Breast epithelium (tissue), 4 donors: ENCODE measurements at places on chromosomes 6 and 20.

DNA sequence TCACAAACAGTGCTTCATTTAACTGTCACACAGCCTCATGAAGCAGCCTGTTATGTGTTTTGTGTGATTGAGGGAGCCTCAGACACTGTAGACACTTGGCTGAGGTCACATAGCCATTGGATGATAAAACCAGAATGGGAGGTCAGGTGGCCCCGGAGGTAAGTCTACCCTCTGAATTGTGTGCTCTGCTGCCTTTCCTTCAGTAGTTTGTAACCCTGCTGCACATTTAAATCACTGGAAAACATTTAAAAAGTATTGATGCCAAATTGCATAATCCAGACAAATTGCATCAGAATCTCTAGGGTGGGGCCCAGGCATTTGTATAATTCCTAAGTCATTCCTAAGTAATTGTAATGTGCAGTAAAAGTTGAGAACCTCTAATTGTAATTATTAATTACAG, 85.2 kb upstream of the ECI2 start:
- no peak for DNase-seq

- DNase-seq: no peak
These were observed 41.7 kb upstream of the FAM135A start for GRCh38 chr6:70371454-70372105.

- no peak for DNase-seq
These were observed 27.9 kb upstream of the CD93 start for GRCh38 chr20:23114018-23114417.

GRCh38 chr6:53761036-53761435, 33.8 kb upstream of the LRRC1 start:
- DNase-seq: no peak
